NCI-H524 treated with DMSO at 0.1 percent for 48 hours (cell line): ENCODE measurements at places on chromosomes 5 and 9.
A peak's percentile ranks its signal among the peaks of the same experiment; 100 is the strongest.

- DNase-seq = peak; percentile 5
These were observed 86.6 kb upstream of the SLC25A48 start for GRCh38 chr5:135747824-135748223.

GRCh38 chr9:136539427-136540421 is 6.1 kb downstream of the NOTCH1 start:
- no peak for DNase-seq

DNA sequence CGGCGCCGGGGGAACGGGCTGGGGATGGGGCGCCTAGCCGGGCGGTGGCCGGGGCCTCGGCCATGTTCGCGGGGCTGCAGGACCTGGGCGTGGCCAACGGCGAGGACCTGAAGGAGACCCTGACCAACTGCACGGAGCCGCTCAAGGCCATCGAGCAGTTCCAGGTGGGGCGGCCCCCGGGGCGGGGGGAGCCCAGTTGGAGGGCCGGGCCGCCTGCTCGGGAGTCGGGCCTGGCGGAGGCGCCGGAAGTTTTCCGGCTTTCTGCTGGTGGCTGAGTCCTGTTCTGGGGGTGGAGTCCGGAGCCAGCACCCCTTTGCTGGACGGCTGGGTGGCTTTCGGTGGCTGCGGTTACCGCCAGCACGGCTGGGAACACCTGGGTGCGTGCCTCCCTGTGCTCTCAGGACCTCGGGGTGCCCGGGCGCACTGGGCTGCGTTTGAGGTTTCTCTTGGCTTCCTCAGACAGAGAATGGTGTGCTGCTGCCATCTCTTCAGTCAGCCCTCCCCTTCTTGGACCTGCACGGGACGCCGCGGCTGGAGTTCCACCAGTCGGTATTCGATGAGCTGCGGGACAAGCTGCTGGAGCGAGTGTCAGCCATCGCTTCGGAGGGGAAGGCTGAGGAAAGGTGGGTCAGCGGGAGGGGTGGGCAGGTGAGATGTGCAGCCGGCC is 454 bp downstream of the NELFB start:
- no peak for DNase-seq

GRCh38 chr9:36268007-36268427 is 9.8 kb upstream of the GNE start:
- DNase-seq = no peak

DNA sequence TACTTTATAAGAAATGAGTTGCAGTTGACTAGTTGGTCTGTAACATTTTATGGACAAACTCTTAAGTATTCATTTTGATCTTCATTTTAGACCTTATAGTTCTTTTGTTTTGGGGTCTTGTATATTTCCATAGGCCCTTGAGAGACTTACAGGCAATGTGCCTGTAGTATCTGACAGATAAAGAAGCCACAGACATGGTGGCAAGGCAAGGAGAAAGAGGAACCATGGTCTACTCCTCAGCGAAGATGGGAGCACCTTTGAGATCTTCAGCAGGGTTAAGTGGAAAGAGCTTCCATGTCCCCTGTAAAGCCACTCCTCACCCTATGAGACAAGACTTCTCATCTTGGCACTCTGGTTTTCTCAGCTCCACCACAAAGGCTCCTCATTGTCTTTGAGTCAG is 56.4 kb downstream of the SH3TC2 start:
- no peak for DNase-seq

DNA sequence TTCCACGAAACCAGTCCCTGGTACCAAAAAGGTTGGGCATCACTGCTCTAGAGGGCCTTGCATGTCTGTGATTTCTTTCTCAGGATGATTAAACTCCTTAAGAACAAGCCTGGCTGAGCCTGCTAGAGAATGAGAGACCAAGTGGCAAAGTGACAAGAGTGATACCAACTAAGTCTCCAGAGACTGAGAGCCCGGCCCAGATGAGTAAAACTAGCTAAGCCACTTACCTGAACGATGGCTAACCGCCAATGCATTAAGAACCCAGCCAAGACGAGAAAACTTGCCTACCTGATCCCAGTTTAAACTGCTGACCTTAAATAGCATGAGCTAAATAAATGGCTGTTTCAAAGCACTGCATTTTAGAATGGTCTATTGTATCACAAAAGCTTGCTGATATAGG is 5.6 kb upstream of the CCDC152 start:
- DNase-seq = no peak

DNA sequence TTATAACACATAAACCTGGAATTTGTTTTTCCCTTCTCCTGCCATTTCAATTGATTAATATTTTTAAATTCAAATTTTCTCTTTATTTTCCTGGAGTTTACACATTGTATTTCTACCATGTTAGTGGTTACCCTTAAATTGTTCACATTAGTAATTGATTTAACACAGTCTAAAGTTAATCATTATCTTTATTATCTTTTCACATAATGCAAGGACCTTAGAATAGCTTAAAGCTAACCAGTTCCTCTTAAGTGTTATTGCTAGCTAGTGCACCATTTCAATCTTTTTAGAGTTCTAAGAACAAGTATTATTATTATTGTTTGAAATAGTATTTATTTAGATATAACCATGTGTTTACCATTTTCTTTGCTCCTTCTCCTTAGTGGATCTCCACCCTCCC is 251.2 kb upstream of the FBXL7 start:
- no peak for DNase-seq

- no peak for DNase-seq
These were observed 205.2 kb downstream of the CAAP1 start for GRCh38 chr9:26687421-26687820.

GRCh38 chr9:14573319-14573718 is 119.9 kb downstream of the ZDHHC21 start:
- DNase-seq = no peak

- DNase-seq = no peak
These were observed 501.3 kb upstream of the RORB start for GRCh38 chr9:73995836-73996235.

- peak; percentile 36 for DNase-seq
These were observed 284.4 kb downstream of the DNAH5 start for GRCh38 chr5:13660072-13660471.

DNA sequence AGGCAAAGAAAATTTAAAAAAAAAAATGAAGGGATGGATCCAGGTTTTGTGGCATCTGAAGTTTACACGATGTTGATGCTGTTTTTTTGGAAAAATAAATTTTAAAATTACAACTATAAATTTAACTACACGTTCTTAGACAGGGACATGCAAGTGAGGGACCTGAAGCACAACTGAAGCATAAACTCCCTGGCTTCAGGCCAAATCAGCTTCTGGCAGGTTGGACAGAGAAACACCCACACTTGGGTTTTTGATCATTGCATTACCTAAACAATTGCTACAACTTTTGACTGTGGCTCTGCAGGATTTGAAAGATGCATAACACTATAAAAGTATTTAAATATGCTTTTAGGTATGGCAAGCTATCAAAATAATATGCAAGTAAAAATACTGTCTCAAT is 1318.3 kb upstream of the DMAC1 start:
- DNase-seq = no peak

DNA sequence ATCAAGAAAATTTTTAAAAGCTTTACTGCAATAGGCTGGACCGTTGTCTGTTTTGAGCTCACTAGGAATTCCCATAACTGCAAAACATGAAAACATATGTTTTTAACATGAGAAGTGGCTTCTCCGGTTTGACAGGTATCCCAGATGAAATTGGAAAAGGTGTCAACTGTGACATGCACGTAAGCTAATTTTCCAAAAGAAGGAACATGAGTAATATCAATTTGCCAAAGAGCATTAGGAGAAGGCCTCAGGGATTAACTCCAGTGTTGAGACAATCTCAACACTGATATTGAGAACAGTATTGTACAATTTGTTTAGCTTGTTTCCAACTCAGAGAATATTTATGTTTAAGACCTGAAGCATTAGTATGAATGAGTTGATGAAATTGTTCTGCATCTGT is 215.5 kb upstream of the KCNN2 start:
- DNase-seq = no peak

DNA sequence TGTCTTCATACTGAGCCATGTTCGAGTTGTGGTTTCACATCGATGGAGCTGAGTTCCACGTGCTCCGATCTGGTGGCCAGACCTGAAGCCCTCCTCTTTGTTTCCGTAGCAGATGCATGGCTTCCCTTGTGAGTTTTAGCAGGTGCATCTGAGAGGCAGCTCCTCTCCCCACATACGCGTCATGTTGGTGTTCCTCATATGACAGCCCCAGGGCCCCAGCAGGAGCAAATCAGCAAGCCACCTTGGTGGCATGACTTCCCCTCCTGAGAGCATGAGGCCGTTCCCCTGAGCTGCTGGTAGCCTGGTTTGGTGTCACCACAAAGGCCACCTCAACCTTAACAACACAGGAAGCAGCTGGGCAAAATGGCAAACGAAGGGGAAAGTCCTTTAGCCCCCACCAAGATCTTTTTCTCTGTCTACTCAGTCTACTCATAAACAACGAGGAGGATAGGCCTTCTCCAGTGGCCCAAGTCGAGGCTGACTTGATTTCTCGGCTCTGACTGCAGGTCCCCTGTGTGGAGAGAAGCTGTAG is 5.9 kb downstream of the CYFIP2 start:
- no peak for DNase-seq

DNA sequence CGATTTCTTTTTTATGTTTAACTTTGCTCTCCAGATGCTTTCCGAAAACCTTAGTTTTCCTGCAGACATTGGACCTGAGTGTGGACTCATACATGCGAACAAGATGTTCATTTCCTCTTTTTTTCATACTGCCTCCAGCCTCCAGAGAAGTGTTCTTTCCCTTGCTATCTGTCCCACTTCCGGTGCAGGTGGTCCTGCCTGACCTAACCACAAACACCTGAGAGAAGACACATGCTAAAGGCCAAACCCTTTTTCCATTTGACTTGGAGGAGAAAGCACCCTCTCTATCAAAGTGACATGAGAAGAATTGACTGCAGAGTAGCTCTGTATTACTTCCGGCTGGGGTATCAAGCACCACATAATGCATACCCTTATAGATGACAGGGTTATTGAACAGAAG is 334.0 kb downstream of the ARHGEF28 start:
- DNase-seq = no peak

GRCh38 chr9:114482593-114482992 is 22.7 kb downstream of the WHRN start:
- no peak for DNase-seq

- DNase-seq = no peak
These were observed 21.4 kb downstream of the SEMA4D start for GRCh38 chr9:89476546-89476945.

DNA sequence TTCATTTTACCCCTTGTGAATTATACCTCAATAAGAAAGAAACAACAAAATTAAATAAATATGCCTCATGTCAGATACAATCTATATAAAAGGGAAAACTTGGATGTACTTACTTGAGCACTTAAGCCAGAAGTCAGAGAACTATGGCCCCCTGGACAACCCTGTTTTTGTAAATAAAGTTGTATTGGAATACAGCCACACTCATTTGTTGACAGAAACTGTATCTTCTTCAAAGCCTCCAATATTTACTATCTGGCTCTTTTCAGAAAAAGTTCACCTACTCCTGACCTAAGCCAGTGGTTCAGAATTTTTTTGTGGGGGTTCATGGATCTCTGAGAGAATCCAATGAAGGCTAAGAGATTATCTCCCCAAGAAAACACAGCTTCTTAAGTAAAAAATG is 45.3 kb upstream of the RASEF start:
- DNase-seq = no peak

GRCh38 chr9:107571148-107571547 is 81.6 kb upstream of the KLF4 start:
- DNase-seq = no peak

DNA sequence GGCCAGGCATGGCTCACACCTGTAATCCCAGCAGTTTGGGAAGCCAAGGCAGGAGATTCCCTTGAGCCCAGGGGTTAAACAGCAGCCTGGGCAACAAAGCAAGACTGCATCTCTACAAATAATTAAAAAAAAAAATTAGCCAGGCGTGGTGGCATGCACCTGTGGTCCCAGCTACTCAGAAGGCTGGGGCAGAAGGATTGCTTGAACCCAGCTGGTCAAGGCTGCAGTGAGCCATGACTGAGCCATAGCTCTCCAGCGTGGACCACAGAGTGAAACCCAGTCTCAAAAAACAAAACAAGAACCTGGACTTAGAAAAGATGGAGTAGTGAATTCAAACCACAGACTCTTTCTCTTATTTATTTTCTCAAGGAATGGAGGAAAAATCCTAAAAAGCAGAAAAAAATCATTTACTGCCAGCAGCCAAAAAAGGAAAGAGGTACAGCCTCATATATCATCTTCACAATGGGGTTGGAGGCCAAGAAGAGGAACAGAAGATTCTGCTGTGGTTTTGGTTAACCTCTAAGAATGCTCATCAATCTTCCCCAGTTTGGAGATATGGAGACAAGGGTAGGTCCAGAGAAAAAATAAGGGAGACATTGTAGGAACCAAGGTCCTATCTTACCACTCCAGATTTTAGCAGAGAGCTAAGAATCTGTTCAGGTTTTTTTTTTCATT is 40.0 kb upstream of the MYO10 start:
- no peak for DNase-seq

DNA sequence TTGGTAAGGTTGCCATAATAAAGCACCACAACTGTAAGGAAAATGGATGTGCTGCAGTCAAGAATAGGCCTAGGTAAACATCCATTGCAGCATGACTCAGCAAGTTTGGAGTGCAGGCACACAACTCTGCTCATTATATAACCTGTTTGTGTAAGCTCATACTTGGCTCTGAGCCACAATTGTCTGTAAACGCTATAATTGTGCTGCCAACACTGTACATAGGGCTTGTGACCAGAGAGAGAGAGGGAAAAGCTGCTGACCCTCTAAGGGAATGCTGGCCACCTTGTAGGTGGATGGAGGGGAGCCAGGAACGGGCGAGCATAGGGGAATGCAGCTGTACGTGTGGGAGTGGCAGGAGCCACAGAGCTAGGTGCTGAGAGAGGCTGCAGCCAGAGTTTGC is 2186.5 kb upstream of the ACO1 start:
- no peak for DNase-seq

DNA sequence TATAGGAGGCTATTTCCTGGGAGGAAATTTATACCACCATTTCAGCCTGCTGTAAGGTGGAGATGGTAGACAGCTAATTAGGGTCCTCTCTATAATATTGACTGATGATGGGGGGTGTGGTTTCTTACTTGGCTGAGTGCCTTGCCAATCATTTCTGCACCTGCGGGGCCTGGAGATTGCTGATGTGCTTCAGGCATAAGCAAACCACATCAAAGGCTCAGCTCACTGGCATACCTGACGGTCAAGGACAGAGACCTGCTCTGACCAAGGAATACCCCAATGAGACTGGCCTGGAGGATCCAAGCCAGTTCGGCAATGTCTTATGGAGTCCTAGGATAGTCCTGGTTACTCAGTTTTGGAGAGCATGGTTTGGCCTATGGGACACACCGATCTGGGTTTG is 29.5 kb downstream of the ANKH start:
- no peak for DNase-seq

DNA sequence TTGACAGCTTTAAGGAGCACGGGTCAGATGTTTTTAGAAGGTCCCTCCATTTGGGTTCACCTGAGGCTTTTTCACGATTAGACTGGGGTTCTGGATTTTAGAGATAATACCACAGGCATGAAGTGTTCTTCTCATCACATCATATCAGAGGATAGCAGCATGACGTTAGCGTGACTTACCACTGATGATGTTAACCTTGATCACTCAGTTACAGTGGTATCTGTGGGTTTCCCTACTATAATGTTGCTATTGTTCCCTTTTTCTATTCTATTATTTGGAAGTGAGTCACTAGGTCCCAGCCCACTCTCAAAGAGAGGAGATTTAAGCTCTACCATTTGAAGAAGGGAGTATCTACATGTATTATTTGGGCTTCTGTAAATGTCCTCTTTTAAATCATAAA is 300.0 kb downstream of the MAST4 start:
- no peak for DNase-seq

- DNase-seq = no peak
These were observed 17.3 kb upstream of the ANKRD18B start for GRCh38 chr9:33506626-33507370.
